ENCODE measurements at places on chromosomes 2 and 18. TPM values are rescaled to one million over a fixed set of nuclear protein-coding genes. Genes with fewer than 3 reads are reported as not detected.

DNA sequence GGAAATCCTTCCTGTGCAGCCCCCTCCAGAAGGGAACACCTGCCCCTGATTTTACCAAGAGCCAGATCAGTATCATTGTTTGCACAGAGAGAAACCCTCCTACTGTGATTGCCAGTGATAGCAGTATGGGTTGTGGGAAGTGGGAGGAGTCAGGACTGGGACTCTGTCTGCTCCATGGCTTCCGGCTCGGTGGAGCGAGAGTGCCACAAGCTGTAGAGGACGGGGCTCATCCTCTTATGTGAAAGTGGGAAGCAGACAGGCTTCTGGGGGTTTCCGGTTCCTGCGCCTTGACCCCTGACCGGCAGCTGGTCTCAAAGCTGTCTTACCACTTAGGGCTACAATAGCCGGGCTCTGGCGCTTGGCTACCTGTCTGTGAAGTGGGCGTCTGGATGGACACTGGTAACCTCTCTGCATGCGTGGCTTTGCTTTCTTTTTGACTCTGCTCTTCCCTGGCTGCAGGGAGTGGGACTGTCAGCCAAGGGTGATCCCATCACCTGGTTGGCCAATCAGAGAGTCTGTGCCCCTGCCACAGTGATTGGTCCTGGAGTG, 79.7 kb downstream of the BCL2L11 start:
- DNase-seq: no peak

Gene SCN7A
- 9.6 TPM for total RNA-seq

Gene DHRS9
- total RNA-seq: 2.0 TPM

DNA sequence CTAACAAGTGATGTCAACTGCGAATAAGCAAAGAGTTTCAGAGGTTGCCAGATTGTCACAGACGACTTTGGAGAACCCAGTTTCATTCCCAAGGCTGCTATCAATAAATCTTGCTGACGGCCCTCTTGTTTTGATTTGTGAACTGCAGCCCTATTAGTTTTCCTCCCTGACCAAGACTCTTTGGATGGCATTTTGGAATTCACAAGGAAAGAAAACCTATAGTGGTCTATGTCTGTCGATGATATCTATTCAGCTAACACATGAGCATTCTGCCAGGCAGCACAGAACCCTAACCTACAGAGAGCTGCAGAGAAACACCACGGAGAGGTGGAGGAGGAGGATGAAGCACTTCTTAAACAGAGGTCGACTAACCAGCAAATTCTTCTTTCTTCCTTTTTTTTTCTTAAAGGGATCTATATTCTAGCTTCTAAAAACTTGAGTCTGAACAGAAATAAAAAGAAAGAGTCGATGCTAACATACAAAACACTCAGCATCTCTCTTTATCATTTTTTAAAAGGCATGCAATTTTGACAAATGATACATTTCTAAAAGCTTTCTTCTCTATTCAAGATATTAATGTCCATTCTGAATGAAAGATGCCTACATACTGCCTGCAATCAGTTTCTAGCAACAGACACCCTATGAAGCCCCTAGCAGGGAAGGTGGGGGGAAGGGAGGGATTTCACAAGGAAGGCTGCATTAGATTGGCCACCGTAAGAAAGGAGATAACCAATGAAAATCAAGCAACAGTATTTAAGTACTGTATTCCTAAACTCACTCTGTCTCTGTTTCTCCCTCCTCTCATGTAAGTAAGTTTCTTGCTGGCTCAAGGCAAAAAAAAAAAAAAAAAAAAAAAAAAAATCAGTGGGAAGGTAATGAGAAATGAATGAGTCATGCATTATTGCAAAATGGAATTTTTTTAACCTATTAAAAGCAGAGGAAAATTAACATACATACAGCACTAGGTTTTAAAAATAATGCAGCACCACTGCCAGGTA, 83.0 kb upstream of the CHRNA1 start:
- no peak for DNase-seq

Gene FSHR
- total RNA-seq: 0.20 TPM

Gene TAF1B
- 14.8 TPM for total RNA-seq
